Stromal cell of bone marrow (primary cell): ENCODE measurements at places on chromosomes 13 and 19.

DNA sequence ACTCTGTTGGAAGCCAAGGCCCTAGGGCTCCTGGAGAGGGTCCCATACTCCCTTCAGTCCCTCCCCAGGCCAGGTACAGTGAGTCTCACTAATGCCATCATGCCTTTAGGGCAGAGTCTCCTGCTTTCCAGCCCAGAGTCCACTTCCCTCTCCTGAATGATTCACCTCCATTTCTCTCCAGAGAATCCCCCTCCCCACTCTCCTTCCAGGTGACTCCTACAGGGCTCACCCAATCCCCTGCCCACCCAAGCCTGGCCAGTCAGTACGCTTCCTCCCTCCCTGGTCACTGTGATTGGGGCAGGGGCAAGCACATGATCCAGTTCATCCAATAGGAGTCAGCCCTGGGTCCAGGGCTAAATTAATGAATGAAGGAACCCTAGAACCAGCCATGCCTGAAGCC lies 35.0 kb upstream of the PNMA8B start:
- no peak for DNase-seq

GRCh38 chr19:38173291-38174041 lies 50.6 kb downstream of the DPF1 start:
- DNase-seq = peak; percentile 48

DNA sequence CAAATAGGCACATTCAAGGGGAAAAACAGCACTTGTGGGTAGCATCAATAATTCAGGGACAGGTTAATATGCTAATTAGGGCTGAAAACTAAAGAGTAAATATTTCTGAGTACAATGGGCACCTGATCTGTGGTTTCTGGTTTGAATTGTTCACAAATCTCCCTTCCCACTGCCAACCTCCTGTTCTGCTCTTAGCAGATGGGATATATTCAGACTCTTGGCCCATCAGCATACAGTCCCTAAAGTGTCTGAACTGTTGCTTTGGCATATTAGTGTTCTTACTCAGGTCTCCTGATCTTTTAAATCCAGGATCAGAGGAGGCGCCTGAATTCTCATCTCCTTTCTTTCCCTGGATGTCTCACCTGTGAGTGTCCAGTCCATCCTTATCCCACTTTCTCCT lies 8.2 kb upstream of the LRCH1 start:
- DNase-seq = no peak

GRCh38 chr19:16612636-16613035 lies 15.4 kb downstream of the MED26 start:
- DNase-seq = no peak

- no peak for DNase-seq
Measured at GRCh38 chr19:54123682-54124081, 8.1 kb downstream of the PRPF31 start.

GRCh38 chr13:21541980-21542379 lies 62.0 kb downstream of the MICU2 start:
- DNase-seq = no peak

GRCh38 chr13:63938851-63939250 lies 2523.2 kb upstream of the PCDH20 start:
- DNase-seq = peak; percentile 22

GRCh38 chr19:48498595-48499311 lies 12.9 kb downstream of the LMTK3 start:
- no peak for DNase-seq

GRCh38 chr13:34941436-34941834 lies 635 bp upstream of the NBEA start:
- no peak for DNase-seq
